ENCODE measurements at places on chromosomes 13 and 19. TPM values are rescaled to one million over a fixed set of nuclear protein-coding genes. Genes with fewer than 3 reads are reported as not detected.

GRCh38 chr19:34733746-34734536, at the start of gene ZNF181:
Gene ZNF181 (plus strand): TSS chr19:34734243. CDS start chr19:34735038, 795 bp downstream.
- H3K36me3 ChIP-seq: peaks cover 16% of the 10 kb centered on the region
- H3K27me3 ChIP-seq: no peaks in the 10 kb centered on the region
- H3K4me1 ChIP-seq: peaks cover 23% of the 10 kb centered on the region
- peak within 1 kb of the TSS; percentile 84 for H3K4me3 ChIP-seq
- peak; percentile 92 for DNase-seq
- H3K27ac ChIP-seq: peak within 1 kb of the TSS; percentile 99

DNA sequence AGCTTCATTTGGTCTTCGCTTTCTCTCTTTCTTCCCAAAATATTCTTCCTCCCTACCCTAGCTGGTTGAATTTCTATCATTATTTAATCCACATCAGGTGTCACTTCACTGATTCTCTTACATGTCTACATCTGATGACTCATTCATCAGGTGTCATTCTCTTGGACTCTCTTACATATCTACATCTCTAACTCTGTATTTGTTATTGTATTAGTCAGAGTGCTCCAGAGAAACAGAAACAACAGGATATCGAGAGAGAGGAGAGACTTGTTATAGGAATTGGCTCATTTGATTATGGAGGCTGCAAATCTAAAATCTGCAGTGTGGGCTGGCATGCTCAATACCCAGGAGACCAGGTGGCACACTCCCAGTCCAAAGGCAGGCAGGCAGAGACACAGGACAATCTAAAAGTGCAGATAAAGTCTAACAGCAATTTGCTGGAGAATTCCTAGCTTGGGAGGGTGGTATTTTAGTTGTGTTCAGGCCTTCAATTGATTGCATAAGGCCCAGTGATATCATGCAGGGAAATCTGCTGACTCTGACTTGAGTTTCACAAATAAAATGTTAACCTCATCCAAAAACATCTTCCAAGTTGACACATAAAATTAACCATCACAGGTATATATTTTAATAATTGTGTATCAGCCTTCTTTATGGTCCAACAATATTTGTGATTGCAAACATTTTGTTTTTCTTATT, 541.4 kb upstream of the SLITRK5 start:
- H3K4me1 ChIP-seq: no peaks in the 10 kb centered on the region
- H3K27ac ChIP-seq: no peak overlapping the region
- no peaks in the 10 kb centered on the region for H3K27me3 ChIP-seq
- no peaks in the 10 kb centered on the region for H3K36me3 ChIP-seq

- peak overlapping the region; percentile 65 for H3K27ac ChIP-seq
- no peak for DNase-seq
- H3K4me1 ChIP-seq: peaks cover 21% of the 10 kb centered on the region
- no peaks in the 10 kb centered on the region for H3K27me3 ChIP-seq
- peaks cover 5% of the 10 kb centered on the region for H3K36me3 ChIP-seq
Measured at GRCh38 chr13:98909016-98909415, 68.8 kb downstream of the DOCK9 start.

DNA sequence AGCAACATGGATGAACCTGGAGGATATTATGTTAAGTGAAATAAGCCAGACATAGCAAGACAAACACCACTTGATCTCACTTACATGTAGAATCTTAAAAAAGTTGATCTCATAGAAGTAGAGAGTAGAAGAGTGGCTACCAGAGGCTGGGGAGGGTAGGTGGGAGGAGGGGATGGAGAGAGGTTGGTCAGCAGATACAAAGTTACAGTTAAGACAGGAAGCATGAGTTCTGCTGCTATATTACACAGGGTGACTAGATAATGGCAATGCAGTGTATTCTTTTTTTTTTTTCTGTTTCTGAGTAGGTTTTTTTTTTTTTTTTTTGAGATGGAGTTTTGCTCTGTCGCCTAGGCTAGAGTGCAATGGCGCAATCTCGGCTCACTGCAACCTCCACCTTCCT, 15.2 kb upstream of the THSD1 start:
- H3K4me3 ChIP-seq: no peak overlapping the region
- no peaks in the 10 kb centered on the region for H3K27me3 ChIP-seq
- peaks cover 99% of the 10 kb centered on the region for H3K36me3 ChIP-seq

GRCh38 chr19:14091813-14092462, 1.4 kb upstream of the SAMD1 start:
- H3K36me3 ChIP-seq: peaks cover 20% of the 10 kb centered on the region
- no peaks in the 10 kb centered on the region for H3K27me3 ChIP-seq
- H3K4me3 ChIP-seq: peak overlapping the region; percentile 88
- H3K27ac ChIP-seq: peak overlapping the region; percentile 91
- H3K4me1 ChIP-seq: peaks cover 16% of the 10 kb centered on the region
- no peak for DNase-seq

DNA sequence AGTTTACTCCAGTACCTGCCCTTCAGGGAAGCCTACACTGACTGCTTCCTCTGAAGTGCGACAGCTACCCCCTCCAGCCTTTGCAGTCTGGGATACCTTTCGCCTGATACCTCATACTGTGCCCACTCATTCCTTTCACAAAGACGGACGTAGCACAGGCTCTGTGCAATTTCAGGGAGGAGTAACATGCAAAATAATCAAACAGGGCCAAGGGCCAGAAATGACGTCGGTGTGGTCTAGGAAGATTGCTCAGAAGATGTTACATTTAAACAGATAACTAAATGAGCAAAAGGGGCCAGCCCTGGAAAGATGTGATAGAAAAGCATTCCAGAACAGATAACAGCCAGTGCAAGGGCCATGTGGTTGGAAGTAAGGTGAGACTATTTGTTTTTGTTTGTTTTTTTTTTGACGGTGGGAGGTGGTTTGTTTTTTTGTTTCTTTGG, 6.6 kb upstream of the DDX39A start:
- H3K27ac ChIP-seq: no peak overlapping the region
- no peak for DNase-seq
- H3K4me1 ChIP-seq: no peaks in the 10 kb centered on the region
- H3K27me3 ChIP-seq: no peaks in the 10 kb centered on the region
- H3K36me3 ChIP-seq: no peaks in the 10 kb centered on the region

GRCh38 chr13:100394005-100394695, 194.4 kb downstream of the GGACT start:
- H3K27ac ChIP-seq: no peak overlapping the region
- H3K4me1 ChIP-seq: peaks cover 15% of the 10 kb centered on the region
- no peak for DNase-seq
- H3K36me3 ChIP-seq: no peaks in the 10 kb centered on the region
- H3K27me3 ChIP-seq: no peaks in the 10 kb centered on the region

DNA sequence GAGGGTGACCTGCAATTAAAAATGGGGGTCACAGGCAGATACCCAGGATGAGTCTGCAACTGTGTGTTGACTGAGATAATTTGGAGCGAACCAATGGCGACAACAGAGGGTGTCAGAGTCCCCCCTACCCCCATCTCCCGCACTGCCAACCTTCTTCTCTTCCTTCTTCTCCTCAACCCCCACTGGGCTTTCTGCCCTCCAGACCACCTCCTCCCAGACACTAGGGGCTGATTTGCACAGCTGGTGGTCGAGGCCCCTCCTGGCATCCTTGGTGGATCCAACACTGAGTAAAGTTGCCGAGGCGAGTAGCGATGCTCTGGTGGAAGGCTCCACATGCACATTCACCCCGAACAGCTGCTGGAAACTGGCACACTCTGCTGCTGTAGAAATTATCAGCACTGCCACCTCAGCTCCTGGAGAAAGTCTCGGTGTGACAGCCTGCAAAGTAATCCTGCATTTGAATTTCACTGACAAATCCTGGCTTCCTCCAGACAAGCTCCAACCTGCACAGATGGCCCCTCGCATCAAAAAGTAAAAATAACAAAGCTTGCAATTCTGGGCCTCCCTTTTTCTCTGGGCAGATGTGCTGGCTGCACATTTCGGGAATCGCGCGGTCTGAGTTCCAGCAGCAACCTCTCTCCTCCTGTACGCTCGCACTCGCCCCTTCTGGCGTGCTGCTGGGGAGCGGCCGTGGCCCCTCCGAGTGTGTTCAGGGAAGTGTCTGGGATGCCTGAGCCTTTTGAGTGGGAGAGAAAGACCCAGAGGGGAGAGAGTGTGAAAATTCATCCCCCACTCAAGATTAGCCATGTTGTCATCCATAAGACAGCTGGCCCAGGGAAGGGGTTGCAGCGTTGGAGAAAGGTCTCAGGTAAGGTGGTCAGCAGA, 28.5 kb downstream of the CCNE1 start:
- H3K27me3 ChIP-seq: peaks cover 5% of the 10 kb centered on the region
- no peak for DNase-seq
- H3K4me1 ChIP-seq: peaks cover 18% of the 10 kb centered on the region
- no peak overlapping the region for H3K4me3 ChIP-seq

GRCh38 chr19:8569066-8569771, 8.0 kb downstream of the MYO1F start:
- H3K36me3 ChIP-seq: no peaks in the 10 kb centered on the region
- peaks cover 59% of the 10 kb centered on the region for H3K4me1 ChIP-seq
- H3K27me3 ChIP-seq: no peaks in the 10 kb centered on the region
- peak overlapping the region; percentile 14 for H3K4me3 ChIP-seq
- peak; percentile 71 for DNase-seq

DNA sequence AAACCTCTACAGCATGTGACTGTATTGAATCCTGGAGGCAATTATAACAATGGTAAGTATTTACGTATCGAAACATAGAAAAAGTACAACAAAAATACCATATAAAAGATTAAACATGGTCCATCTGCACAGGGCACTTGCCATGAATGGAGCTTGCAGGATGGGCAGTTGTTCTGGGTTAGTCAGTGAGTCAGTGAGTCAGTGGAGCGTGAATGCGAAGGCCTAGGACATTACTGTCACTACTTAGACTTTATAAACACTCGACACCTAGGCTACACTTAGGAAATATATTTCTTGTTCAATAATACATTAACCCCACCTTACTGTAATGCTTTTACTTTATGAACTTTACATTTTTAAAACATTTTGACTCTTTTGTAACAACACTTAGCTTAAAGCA, 35.6 kb upstream of the TMTC4 start:
- H3K36me3 ChIP-seq: no peaks in the 10 kb centered on the region
- no peaks in the 10 kb centered on the region for H3K27me3 ChIP-seq
- H3K4me3 ChIP-seq: no peak overlapping the region
- no peaks in the 10 kb centered on the region for H3K4me1 ChIP-seq
- no peak overlapping the region for H3K27ac ChIP-seq
- DNase-seq: no peak

DNA sequence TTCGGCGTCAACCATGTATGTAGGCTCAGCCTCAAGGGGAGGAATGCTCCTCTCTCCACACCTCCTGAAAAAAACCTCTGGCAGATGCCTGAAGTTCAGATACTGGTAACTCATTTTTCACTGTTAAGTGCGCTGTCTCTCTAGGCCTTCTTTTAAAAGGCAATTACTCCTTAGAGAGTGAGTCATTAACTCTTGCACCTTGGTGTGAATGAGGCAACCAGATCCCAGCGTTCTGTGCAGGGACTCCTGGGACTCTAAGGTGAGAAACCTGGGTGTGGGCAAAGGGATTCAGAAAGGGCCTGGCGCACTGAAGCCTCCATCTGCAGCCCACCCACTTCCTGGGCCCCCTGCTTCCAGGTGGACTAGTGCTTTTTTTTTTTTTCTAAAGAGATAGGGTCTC, 71.7 kb downstream of the SIAH3 start:
- no peaks in the 10 kb centered on the region for H3K27me3 ChIP-seq
- no peak for DNase-seq
- no peak overlapping the region for H3K4me3 ChIP-seq
- no peak overlapping the region for H3K27ac ChIP-seq
- no peaks in the 10 kb centered on the region for H3K36me3 ChIP-seq
- H3K4me1 ChIP-seq: no peaks in the 10 kb centered on the region

GRCh38 chr13:113832631-113833030, 31.2 kb downstream of the GAS6 start:
- H3K4me3 ChIP-seq: no peak overlapping the region
- no peak overlapping the region for H3K27ac ChIP-seq
- H3K27me3 ChIP-seq: no peaks in the 10 kb centered on the region

DNA sequence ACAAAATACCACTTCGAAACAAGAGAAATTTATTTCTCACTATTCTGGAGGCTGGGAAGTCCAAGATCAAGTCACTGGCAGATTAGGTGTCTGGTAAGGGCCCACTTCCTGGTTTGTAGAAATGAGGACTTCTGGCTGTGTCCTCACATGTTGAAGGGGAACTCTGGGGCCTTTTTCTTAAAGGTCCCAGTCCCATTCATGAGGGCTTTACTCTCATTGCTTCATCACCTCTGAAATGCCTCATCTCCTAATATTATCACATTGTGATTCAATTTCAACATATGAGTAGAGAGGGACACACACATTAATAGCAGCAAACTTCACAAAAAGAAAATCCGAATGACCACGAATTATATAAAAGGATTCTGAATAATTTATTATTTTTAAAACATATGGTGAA, 21.6 kb upstream of the SIGLEC14 start:
- peaks cover 18% of the 10 kb centered on the region for H3K27me3 ChIP-seq
- H3K4me1 ChIP-seq: no peaks in the 10 kb centered on the region
- no peaks in the 10 kb centered on the region for H3K36me3 ChIP-seq
- no peak for DNase-seq

GRCh38 chr19:17762505-17763229, 11.4 kb downstream of the FCHO1 start:
- no peak overlapping the region for H3K4me3 ChIP-seq
- H3K27me3 ChIP-seq: no peaks in the 10 kb centered on the region
- DNase-seq: no peak
- no peaks in the 10 kb centered on the region for H3K36me3 ChIP-seq

DNA sequence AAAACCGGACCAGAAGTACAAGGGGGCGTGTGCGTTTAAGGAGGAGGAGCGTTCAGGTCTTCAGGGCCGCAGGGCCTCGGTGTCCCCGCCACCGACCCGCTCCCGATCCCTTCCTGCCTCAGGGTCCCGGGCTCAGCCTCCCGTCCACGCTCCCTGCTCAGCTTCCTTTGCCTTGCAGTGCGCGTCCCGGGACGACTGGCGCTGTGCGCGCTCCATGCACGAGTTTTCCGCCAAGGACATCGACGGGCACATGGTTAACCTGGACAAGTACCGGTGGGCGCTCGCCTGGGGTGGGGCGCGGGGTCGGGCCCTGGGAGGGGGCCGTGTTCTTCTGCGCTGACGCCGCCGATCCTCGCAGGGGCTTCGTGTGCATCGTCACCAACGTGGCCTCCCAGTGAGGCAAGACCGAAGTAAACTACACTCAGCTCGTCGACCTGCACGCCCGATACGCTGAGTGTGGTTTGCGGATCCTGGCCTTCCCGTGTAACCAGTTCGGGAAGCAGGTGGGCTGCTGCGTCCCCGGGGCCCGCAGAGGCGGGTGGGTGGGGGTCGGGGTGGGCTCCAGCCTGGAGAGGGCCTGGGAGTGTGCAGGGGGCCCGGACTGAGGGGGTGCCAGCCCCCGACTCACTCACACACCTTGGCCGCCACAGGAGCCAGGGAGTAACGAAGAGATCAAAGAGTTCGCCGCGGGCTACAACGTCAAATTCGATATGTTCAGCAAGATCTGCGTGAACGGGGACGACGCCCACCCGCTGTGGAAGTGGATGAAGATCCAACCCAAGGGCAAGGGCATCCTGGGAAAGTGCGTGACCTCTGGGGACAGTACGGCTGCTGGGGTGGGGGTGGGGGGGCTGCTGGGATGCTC, 1.4 kb downstream of the GPX4 start:
- peak overlapping the region; percentile 71 for H3K4me3 ChIP-seq
- peaks cover 53% of the 10 kb centered on the region for H3K4me1 ChIP-seq
- H3K27me3 ChIP-seq: no peaks in the 10 kb centered on the region

- DNase-seq: no peak
- no peak overlapping the region for H3K4me3 ChIP-seq
- H3K36me3 ChIP-seq: no peaks in the 10 kb centered on the region
- H3K27ac ChIP-seq: no peak overlapping the region
- H3K27me3 ChIP-seq: no peaks in the 10 kb centered on the region
Measured at GRCh38 chr13:77470986-77471385, 64.5 kb upstream of the SCEL start.

ZNF708 gene
- 17.0 TPM for total RNA-seq

NKG7 gene
- total RNA-seq: 31.7 TPM

GNG7 gene
- total RNA-seq: 6.2 TPM
